Activated naive CD4-positive, alpha-beta T cell treated with anti-CD3 and anti-CD28 coated beads, Interleukin-2, amount 50 U/mL, for 72 hours (primary cell): ENCODE measurements at places on chromosomes 6 and 20.

DNA sequence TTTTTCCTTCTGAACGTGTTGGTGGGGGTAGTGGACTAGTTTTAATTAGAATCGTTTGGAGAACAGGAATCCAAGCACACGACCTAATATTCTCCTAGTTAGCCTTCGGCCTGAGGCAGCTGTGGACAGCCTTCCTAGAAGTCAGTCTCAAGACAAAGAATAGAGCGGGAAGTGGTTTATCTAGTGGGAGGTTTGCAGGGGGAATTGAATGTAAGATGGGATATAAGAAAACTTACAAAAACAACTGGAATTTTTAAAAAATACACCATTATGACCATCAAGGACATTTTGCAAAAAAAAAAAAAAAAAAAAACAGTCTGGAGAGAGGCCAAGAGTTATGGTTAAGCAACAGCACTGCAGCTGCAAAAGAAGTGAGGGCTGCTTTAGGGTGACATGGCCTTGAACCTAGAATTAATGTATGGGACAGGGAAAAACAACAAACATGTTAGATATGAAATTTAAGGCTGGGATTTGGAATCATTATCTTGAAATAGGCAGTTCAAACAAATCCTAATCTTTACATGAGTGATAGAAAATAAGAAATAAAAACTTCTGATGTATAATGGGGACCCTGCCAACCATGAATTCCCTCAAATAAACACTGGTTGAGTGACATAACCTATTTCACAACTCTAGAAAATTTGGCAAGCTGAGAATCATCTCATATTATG lies 40.2 kb downstream of the PLAGL1 start:
- no peak for DNase-seq

DNA sequence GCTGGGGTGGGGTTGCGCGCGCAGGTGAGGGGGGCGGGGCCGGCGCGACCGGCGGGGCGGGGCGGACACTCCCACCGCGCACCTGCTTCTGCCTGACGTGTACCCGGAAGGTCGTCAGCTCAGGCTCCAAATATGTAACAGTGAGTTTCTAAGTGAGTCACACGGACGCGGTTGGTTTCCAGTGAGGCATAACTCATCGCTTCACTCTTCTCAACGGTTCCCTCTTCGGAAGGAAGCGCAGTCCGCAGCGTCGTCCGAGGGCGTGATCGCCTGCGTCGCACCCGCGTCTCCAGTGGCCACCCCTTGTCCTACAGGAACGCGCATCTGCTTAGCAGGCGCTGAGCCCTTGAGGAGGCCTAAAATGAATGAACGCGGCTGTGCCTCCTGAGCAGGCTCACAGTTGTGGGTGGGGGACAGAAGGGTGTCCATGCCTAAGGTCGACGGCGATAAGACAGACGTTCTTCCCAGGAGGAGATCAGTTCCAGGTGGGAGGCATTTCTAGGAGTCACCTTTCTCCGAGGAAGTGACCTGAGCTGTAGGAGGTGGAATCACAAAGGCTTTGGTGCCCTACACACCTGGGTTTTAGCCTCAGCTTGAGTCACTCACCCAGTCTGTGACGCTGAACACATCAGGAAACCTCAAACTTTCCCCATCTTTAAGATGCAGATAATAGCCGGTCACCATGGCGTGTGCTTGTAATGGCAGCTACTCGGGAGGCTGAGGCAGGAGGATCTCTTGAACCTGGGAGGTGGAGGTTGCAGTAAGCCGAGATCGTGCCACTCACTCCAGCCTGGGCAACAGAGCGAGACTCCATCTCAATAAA lies 50.9 kb upstream of the EZR start:
- DNase-seq = no peak

- no peak for DNase-seq
These were observed 46.4 kb downstream of the CLVS2 start for GRCh38 chr6:123042401-123042800.

- no peak for DNase-seq
These were observed 83.2 kb upstream of the OGFRL1 start for GRCh38 chr6:71205336-71205956.

DNA sequence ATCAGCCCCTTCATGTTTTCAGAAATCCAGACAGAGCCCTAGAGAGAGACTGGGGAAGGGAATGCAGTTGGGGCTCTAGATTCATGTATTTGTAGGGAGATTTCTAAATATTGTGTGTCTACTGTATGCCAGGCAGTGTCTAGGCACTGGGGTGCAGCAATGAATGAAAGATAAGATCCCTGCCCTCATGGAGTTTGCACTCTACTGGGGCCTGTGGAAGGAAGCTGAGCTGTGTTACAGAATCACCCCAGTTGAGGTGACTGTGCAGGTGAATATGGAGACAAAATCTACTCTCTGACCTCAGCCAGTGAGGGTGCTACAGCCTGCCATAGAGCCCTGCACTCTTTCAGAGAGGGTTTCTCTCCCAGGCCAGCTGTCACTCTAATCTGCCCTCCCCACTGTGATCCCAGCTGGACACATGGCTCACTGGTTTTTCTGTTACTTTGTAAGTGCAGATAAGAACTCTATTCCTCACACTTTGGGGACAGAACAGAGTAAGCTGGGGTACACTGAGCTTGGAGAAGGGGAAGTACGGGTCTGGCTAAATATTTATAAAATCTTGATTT lies 69.2 kb upstream of the E2F3 start:
- DNase-seq = no peak

DNA sequence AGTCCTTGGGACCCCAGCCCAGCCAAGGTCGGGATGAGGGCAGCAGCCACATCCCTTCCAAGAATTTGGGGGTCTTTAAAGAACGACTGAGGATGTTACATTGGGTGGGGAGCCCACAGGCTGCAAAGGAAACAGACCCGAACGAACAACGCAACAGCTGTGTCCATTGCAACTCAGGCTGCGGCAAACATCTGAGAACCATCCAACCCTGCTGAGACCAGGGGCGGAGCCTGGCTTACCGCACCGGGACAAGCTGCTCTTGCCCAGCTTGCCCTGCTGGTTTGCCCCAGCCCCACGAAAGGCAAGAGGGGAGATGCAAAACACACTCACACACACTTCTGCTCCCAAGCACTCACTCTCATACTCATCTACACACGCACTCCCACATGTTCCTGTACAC lies 21.5 kb upstream of the TAF4 start:
- no peak for DNase-seq
